ENCODE measurements at places on chromosomes 4 and X.

GRCh38 chr4:161203865-161204264, 959.9 kb downstream of the FSTL5 start:
- no peak for DNase-seq

GRCh38 chr4:164095313-164096110, 601.0 kb downstream of the TMA16 start:
- no peak for DNase-seq

DNA sequence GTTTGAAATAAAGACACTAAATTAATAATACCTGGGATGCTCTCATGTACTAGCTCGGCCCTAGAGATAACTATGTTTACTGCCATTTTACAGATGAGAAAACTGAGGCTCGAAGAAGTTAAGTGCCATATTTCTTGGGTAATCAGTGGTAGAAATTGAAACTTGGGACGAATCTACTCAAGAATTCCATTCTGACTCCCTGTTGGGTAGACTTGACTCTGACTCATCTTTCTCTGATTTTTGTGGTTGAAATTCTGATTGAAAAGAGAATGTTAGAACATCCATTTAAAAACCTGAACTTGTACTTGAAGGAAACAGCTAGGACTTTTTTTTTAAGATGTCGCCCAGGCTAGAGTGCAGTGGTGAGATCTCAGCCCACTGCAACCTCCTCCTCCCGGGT, 50.1 kb upstream of the NSUN7 start:
- no peak for DNase-seq

- no peak for DNase-seq
Observed at GRCh38 chr4:112916868-112917267, 132.6 kb upstream of the ANK2 start.

DNA sequence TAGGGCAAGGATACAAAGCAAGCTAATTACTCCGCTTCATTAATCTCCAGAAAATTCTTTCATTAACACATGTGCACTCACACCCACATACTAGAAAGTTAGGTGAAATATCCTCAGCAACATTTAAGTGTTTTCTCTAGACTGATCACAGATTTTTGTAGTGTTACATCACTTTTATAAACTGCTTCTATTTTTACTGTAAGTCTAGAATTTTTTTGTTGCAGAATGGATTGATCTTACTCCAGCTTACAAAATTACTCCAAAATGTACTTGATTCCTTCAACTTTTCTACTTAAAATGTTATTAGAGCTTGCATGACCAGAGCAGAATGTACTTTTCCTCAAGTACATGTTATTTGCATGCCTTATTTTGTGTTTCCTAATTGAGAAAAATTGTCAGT, 2325.2 kb downstream of the PCDH7 start:
- no peak for DNase-seq

DNA sequence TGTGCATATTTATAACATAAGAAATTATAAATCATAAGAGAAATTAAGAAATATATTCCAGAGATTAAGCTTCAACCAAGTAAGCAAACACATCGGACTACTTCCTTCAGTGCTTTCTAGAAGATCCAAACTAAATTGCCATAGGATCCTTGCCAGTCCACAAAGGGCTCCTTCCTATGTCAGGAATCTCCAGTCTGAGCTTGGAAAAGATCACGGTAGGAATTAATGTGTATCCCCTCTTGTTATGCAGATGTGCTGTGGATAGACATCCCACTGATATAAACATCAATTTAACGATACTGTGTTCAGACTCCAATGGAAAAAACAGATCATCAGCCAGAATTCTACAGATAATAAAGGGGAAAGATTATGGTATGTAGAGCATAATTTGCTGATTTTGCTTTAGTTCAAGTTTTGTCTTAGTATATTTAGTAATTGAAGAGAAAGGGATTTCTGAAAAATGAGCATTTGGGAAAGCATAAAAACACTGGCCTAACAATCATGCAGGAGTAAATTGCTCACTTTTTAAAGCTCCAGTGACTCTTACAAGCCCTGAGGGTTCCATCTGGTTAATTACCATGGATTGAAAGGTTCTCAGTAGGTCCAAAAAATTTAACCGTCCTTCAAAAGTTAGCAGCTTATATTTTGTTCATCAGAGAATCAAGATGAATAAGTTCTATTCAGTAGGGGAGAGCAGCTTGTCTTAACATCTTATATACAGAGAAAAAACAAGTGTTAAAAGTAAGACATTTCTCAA, 65.9 kb downstream of the HHIP start:
- no peak for DNase-seq

DNA sequence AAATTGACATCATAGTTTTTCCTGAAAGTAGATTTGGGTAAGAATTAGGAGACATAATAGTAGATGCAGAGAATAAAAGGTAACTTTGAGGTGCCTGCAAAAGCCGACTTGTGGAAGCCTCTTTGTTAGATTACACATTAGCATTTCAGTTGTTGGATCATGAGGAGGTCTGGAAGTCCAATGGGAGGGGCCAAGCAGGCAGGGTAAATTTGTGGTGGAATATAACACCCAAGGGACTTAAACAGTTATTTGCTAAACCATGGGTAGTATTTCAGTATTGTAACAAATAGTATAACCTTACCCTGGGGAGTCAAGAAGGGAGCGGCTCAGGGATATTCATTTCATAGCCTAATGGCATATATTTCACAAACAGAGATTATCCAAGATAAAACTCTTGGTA, 810.7 kb upstream of the AMOT start:
- DNase-seq: no peak

DNA sequence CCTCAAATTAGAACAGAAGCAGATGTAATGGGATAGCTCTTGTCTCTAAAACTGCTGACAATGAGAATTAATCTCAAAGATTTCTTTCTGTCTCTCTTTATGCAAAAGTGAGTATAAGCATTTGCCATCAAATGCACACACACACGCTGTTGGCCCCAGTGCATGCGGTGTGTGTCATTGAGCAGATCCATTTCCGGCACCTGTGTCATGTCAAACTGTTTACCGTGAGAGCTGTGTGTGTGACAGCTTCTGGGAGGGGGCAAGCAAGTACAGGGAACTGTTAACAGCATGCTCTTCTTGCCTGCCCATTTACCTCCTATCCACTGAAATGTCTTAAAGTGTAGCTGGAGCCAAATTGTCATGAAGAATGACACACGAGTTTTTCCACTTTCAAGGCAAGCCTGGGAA, 297.9 kb upstream of the FAT4 start:
- no peak for DNase-seq

GRCh38 chr4:1850276-1850675, 5.7 kb downstream of the LETM1 start:
- DNase-seq: no peak

- DNase-seq: no peak
Observed at GRCh38 chrX:16144420-16144819, 21.1 kb downstream of the GRPR start.

DNA sequence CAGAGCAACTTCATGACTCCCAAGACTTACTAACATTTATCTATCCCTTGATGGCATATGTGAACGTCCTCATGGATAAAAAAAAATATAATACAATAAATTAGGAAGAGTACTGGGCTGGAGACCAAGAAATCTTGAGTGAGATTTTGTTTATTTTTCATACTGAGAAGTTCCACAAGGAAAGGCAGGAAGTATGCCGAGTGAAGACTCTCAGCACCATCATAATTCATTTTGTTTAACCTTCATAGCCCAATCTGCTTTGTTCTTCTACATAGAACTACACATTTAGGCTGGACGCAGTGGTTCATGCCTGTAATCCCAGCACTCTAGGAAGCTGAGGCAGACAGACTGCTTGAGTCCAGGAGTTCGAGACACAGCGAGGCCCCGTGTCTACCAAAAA, 198.3 kb downstream of the NSUN7 start:
- DNase-seq: no peak

DNA sequence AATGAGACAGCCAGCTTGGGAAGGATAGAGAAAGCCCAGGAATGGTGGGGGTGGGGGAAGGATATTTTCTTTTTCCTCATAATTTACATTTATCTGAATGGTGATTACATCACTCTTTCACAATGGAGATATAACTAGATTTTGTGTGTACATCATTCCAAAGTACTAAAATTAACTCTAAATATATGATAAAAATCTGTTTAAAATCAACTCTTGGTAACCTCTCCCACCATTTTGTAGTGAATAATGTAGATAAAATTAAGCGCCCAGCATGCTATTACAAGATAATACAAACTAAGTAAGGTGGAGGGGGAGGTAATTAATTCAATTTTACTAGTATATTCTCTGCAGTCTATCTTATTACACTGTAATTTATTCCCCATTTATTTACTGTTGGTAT, 78.9 kb downstream of the NCAPG start:
- no peak for DNase-seq

DNA sequence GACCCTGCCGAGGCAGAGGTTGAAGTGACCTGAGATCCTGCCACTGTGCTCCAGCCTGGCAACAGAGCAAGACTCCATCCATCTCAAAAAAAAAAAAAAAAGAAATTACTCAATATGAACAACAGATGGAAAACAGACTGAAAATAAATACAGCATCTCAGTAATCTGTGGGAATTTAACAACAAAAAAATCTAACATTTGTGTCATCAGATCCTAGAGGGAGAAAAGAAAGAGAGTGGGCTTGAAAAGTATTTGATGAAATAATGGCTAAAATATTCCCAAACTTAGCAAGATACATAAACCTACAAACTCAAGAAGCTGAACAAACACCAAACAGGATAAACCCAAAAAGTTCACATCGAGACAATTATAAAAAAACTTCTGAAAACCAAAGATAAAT, 84.7 kb downstream of the CENPC start:
- DNase-seq: no peak

DNA sequence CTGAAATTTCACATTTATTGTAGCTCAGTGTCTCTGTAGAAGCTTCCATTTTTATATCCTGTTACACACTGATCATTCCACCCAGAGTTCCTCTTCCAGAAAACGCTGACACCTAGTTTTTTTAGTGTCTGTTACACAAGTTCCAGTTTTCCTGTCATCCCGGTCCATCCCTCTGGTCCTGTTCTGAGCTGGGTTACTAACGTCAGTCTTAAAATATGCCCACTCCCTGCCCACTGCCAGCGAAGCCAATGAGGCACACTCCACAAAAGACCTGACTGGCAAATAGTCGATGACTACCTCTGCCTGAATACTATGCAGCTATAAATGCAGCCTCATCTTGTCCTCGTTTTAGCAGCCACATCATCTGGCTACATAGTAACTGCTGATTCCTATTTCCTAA, 30.9 kb upstream of the DDX3X start:
- no peak for DNase-seq

DNA sequence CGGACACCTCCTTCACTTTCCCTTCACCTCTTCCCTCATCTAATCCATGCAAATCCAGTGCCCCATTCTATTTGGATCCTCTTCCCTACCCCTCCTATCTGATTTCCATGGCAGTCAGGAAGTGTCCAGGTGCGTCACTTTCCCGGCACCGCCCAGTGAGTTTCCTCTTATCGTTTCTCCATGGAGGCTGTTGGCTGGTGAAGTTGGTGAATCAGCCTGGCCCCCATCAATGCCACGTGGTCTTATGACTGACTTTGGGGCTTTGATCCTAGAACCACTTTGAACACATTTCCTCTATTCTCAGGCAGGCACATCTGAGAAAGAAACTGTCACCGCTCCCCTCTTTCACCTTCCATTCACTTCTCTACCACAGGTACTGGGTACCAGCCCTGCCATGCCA, 137.8 kb downstream of the CEP135 start:
- DNase-seq: no peak

DNA sequence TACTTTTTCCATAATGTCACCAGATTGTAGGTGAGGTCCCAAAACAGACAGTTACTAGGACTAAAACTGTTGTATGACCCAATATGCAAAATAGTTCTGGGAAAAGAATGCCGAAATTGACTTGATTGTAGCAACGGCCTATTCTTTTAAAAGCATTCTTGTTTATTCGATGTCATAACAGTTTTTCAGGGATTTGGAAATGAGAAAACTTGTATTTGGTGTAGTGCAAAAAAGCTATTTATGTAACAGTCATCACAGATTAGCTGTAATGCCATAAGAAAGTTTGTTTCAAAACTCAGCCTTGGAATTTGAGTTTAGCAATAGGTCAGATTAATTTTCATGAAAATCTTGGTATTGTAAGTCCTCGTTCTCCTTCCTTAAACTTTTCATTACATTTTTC, 69.2 kb upstream of the DIAPH2 start:
- DNase-seq: no peak

DNA sequence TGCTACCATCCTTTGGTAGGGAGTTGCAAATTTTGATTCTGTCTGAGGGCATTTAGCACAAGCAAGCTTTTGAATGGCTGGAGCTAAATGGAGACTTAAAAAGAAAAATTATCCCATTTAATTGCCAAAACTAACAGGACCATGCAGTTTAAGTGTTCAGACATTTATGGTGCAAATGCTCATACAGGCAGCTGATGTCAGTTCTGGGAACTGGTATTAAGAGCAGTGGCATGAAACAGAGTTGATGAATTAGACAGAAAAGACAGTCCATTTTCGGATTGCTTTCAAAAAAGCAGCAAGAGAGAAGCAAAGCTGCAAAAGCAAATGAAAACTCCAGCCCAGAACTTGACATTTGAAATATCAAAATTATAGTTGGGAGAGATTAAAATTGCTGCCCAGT, 1.3 kb downstream of the SCRG1 start:
- DNase-seq: no peak

- DNase-seq: no peak
Observed at GRCh38 chr4:129322920-129323319, 227.0 kb downstream of the C4orf33 start.

DNA sequence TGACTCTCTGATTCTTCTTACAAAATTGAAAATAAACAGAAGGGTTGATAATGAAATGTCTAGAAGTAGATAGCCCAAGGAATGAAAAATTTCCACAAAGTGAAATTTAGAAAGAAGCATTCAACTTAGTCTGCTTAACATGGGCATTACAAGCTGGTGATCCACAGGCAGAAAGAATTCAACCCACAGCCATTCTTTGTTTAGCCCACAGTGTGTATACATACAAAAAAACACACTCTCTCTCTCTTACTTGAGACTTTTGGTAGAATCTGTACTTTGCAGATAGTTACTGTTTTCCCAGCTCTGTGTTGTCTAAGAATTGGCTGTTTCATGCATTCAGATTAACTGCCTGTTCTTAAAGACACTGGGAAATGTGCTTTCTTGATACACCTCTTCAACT, 159.8 kb downstream of the SLC4A4 start:
- no peak for DNase-seq

DNA sequence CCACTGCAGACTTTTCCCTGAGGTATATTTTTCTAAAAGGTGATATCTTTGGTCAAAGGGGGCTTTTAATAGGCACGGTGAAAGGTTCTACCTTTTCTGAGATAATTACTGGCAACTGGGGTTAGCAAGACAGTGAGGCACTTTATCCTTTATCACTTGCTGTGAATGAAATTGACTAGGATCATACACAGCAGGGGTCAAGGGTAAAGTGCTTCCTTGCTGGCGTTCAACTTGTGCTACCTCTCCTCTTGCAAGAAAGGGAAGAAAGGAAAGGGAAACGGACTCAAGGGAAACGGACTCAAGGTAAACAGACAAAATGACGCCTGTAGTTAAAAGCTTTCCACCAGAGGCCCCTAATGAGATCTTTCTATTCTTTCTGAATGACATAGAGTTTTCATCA, 78.6 kb upstream of the RAPGEF2 start:
- DNase-seq: no peak

- DNase-seq: no peak
Observed at GRCh38 chrX:37348231-37348970, 763 bp upstream of the PRRG1 start.

GRCh38 chrX:136210243-136210642, 41.0 kb downstream of the MAP7D3 start:
- no peak for DNase-seq

GRCh38 chr4:1932736-1933135, 61.5 kb downstream of the NSD2 start:
- no peak for DNase-seq

GRCh38 chrX:154595559-154596249, 10.8 kb downstream of the CTAG1A start:
- no peak for DNase-seq

- peak; percentile 46 for DNase-seq
Observed at GRCh38 chr4:75939890-75940691, 722 bp downstream of the NAAA start.

Data from NCI-H774 (cell line).